Urothelium cell line (cell line): ENCODE measurements at places on chromosomes 2 and 18.
A peak's percentile ranks its signal among the peaks of the same experiment; 100 is the strongest.

DNA sequence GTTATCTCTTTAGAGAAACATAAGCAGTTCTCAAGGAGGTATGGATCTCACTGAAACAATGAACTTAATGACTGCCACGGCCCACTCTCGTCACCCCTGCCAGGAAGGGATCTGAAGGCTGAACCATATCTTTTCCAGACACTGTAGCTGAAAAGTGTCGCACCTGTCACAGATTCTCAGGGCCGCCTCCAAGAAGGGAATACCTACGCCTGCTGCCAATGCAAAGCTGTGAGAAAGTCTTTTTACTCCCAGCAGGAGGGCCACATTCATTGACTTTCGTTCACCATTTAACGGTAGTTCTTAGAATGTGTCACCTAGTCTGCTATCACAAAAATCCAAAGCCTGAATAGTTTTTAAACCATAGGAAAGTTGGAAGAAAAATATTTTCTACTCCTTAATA is 66.7 kb upstream of the SH3BP4 start:
- no peak for DNase-seq

DNA sequence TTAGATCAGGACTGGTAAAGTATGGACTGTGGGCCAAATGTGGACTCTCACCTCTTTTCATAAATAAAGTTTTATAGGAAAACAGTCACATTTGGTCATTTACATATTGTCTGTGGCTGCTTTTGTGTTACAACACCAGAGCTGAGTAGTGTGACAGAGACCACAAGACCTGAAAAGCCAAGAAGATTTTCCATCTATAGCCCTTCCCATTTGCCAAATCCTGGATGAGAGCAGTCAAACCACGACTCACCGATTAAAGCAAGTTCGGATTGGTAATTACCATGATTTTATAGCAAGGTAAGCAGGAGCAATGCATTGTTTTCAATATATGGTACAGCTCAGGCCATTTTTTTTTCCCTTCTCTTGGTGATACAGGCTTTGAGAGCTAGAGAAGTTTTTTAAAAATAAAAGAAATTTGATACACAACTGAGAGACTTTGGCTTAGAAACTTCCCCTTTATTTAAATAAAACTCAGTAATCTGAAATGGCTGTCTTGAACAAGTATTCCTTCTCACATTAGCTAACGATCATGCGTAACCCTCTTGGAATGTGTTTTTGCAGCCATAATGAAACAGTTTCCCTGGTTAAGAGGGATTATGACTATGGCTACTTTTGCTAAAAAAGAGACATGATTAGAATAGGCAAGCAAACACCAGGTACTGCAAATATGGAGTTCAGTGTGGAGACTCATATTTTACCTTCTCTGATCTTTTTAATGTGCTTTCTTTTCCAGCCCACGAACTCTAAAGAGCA is 9.5 kb upstream of the MALL start:
- no peak for DNase-seq

- DNase-seq, result no peak
These were observed 128.9 kb upstream of the OTOS start for GRCh38 chr2:240269380-240269779.

DNA sequence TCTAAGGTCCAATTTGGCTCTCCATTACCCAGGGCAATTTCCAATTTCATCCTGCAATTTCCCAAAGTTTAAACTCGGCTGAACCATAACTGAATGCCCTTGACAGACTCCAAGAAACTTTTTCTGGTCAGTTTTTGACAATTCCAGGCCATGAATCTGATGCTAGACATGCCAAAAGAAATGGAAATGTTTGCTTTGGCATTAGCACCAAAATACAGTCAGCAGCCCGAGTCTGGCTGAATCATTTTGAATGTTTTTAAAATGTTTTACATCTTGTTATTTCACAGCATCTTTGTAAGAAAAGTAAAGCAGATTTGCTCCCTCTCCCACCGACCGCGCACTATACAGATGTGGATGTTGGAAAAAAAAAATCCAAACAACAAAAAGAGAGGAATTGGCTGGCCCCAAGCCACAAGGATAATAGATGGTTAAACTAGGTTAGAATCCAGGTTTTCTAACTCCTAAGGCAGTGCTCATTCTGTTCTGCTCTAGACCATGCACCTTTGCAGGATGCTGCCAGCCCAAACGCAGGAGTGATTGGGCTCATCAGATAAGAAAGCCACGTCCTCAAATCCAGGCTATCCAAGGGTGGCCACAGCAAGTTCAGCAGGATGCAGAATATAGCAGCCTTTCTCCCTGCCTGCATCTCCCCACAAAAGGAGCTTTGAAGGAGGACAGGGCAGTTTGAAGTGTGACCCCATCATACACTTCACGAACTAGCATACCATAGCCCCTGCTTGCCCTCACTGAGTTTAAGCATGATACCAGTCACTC is 167.5 kb downstream of the ALK start:
- DNase-seq, result no peak

DNA sequence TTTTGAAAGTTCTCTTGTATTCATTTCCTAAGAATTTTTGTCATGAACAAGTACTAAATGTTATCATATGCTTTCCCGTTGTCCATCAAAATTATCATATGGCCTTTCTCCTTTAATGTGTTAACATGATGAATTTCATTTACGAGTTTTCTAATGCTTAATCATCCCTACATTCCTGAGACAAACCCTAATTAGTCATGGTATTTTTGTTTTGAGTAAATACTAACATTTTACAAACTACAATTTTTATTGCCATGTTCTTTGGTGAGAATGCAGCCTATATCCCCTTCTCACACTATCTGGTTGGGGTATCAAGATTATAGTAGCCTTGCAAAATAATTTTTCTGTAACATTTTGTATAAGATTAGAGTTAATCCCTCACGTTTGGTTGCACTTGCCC is 14.5 kb downstream of the SMAD2 start:
- no peak for DNase-seq

GRCh38 chr2:21715887-21716286 is 592.1 kb downstream of the TDRD15 start:
- DNase-seq, result no peak

DNA sequence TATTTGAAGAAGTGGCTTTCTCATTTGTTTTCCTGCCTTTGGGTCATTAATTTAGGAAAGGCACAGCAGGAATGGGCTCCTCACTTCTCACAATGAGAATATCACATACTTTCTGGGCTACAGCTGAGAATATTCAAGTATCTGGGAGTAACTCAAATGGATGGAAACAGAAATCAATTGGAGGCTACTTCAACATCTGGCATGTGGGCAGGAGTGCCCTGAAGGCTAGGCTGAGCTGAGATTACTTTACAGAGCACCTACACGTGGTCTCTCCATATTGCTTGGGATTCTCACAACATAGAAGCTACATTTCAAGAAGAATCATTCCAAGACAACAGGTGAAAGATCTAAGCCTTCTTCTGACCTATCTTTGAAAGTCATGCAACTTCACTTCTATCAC is 325.4 kb downstream of the PID1 start:
- no peak for DNase-seq

- no peak for DNase-seq
These were observed 64.0 kb downstream of the RAB31 start for GRCh38 chr18:9771977-9772660.

DNA sequence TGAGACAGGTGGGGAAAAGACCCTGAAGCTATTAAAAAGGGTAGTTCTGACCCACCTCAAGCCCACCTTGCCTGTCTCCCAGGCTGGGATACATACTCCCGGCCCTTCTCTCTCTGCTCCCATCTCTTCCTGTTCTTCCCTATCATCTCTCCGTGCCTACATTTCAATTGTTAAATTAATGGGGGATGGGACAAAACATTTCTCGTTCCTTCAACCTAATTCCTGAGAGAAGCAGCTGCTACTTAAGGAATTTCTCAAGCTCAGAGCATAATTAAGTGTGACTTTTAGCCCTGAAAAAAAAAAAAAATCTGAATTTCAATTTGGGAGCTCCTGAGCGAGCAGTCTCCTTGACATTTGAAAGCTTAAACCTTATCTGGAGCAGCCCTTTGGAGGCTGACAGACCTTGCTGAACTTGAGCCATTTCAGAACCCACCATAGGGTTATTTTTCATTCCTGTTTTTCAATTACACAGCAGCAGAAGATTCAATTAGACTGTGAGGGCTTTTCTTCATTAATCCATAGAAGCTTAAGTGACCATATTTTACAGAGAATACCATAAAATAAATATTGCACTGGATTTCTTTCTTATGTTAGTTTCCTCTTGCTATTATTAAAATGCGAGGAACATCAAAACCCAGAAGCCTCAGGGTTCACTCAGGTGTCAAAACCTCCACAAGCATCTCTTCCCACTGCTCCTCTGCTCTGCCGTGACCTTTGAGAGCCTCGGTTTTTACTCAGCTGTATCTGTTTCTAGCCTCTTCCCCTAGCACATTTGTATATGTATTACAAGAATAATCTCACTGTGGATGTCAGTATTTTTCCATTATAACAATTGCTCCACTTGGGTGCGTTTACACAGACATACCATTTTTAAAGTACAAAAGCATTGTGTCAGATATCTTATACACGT is 125.7 kb downstream of the B3GNT2 start:
- DNase-seq, result no peak

DNA sequence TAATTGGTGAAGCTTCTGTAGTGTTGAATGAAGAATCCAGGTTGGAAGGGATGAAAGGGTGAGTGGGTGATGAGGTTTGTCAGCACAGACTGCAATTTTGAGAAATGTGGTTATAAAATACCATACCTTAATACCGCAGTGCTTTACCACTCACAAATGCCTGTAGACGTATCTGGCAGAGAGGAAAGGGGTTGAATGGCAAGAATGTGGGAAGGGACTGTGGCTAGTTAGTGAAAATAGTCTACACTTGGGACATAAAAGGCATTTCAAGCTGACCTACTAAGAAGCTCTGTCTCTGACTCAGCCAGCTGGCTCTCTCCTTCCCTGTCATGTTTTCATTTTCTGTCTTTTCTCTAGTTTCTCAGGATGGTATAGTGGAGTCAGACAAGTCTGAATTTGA is 25.1 kb downstream of the CDK15 start:
- peak; percentile 65 for DNase-seq

DNA sequence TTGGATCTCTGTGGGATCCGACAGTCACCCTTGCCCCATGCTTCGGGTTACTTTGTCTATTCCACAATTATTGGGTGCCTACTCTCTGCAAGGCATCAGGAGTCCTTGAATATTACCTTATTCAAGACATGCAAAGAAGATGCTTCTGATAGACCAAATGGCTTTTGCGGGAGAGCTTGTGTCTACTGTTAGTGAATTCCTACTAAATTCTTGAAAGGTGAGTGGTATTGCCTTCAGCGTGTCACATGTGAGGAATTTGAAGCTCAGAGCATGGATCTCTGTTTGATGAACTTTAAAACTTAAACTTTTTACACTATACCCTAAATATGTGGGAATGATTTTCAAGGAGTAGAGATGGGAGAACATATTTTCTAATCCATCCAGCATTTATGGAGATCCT is 184.4 kb downstream of the LTBP1 start:
- DNase-seq, result peak; percentile 31

DNA sequence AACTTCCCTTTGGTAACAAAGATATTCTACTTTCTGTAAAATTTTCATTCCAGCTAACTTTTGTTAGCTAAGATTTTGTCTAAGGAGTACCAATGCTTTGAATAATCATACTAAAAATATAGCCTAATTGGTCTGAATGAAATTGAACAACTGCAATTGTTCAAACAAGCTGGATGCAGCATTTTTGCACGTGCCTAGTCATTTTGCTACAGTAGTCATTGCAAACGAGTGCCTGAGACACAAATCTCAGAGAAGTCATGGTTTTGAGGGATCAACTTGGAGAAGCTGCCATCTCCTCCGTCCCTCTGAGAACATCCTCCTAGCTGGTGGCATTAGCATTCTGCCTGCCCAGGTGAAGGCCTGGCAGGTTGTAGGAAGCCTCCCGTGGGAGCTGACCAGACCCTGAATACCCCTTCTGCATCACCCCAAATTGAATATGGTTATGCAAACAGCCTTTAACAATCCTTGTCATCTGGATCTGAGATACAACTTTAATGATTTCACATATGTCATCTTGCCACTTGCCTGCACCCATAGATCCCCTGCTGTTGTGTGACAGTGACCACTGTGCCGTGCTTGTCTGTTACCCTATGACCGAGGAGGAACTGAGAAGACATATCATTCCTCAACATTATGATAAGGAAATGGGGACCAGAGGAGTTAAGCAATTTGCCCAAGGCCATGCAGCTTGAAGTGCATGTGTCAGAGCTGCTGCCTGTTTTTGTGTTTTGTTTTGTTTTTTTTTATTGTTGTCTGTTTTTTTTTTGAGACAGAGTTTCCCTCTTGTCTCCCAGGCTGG is 29.1 kb upstream of the MGAT4A start:
- DNase-seq, result no peak

GRCh38 chr2:54609241-54609640 is 114.2 kb upstream of the EML6 start:
- DNase-seq, result no peak

DNA sequence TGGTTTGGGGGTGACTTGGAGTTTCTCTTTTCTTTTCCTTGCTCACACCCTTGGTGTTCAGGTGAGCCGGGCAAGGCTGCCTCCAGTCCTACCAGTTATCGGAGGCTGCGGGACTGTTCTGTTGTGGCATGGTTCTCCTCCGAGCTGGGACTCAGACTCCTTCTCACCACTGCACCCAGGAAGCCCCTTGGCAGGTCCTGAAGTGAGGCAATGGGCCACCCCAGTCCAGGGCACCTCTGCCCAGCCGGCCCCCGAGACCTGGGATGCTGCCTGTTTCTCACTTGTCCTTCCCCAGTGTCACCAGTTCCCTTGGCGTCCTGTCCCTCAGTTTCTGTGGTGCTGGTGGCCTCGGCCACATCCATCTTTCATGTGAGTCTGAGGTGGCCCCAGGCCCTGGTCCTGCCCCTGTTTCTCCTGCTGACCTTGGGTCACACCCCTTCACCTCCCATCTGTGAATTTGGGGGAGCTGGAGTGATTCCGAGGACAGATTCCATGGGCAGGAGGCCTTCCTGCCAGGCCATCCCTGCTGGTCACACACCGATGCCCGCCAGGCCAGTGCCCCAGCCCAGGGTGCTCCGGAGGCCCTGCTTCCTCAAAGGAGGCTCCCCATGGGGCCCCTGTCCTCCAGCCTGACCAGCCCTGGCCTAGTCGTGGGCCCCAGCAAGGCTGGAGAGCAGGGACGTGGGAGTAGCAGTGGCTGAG is 6.6 kb upstream of the KLHL30 start:
- DNase-seq, result no peak

- no peak for DNase-seq
These were observed 221.2 kb downstream of the PIEZO2 start for GRCh38 chr18:10928011-10928771.

DNA sequence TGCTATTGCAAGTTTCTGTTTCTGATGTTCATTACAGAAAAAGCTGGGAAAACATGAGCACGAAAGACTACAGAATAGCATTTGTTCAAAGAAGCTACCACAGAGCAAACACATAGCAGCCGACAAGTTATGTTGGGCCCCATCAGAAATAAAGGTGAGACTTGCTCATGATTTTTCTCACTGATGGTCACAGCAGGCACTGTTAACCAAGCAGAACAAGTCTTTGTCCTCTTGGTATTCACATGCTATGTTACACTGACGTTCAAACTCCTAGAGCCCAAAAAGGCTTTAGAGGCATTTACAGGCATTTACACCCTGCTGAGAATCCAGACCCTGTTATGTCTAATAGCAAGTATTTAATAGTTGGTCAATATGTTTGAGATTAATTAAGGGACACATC is 235.0 kb upstream of the HNMT start:
- no peak for DNase-seq

GRCh38 chr2:179981085-179981484 is 26.0 kb downstream of the CWC22 start:
- no peak for DNase-seq
